ENCODE measurements at places on chromosomes 1 and 21.

GRCh38 chr1:95084317-95085176 is 11.8 kb upstream of the ALG14 start:
- no peak for DNase-seq

DNA sequence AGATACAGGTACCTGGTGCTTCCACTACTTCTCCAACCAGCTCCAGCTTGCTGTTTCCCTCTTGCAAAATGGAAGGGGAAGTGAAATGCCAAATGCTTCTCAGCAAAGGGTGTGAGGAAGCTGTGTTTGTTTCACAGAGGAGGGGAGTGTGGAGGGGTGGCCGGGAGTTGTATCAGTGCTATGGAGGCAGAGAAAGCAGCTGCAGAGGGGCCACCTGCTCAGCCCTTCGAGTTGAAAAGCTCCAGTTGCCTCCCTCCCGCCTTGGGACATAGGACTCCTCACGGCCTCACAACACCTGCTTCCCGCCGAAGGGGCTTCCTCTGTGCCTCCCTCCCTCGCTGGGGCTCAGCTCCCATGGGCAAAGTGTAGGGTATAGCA is 12.1 kb upstream of the LINGO4 start:
- DNase-seq, result no peak

- no peak for DNase-seq
These were observed 262.1 kb downstream of the AKT3 start for GRCh38 chr1:243587823-243588560.

GRCh38 chr1:145906954-145907753 is 2.7 kb downstream of the ITGA10 start:
- no peak for DNase-seq

GRCh38 chr1:41764656-41765055 is 154.1 kb downstream of the HIVEP3 start:
- no peak for DNase-seq

DNA sequence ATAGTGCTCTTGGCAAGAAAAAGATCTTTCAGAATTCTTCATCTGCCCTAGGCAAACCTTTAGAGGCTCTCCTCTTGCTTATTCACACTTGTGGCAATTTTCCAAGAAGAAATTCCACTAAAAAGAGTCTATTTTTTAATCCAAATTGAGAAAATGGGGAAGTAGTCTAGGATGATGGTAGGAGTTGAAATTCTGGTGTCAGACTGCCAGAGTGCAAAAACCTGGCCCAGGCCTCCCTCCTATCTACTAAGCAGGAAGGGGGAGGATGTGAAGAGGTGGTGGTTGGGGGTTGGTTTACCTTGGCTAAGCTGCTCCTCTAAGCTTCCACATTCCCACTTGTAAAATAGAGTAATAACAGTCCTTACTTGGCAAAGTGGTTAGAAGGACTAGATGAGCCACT is 120.6 kb upstream of the KCNJ15 start:
- no peak for DNase-seq

GRCh38 chr1:151311589-151312331 is 15.5 kb downstream of the PI4KB start:
- DNase-seq, result no peak

- no peak for DNase-seq
These were observed 1.3 kb downstream of the NGF start for GRCh38 chr1:115336741-115337140.

GRCh38 chr1:5975133-5975880 is 16.9 kb downstream of the NPHP4 start:
- peak; percentile 38 for DNase-seq

- DNase-seq, result no peak
These were observed 28.8 kb downstream of the AHDC1 start for GRCh38 chr1:27574871-27575831.

DNA sequence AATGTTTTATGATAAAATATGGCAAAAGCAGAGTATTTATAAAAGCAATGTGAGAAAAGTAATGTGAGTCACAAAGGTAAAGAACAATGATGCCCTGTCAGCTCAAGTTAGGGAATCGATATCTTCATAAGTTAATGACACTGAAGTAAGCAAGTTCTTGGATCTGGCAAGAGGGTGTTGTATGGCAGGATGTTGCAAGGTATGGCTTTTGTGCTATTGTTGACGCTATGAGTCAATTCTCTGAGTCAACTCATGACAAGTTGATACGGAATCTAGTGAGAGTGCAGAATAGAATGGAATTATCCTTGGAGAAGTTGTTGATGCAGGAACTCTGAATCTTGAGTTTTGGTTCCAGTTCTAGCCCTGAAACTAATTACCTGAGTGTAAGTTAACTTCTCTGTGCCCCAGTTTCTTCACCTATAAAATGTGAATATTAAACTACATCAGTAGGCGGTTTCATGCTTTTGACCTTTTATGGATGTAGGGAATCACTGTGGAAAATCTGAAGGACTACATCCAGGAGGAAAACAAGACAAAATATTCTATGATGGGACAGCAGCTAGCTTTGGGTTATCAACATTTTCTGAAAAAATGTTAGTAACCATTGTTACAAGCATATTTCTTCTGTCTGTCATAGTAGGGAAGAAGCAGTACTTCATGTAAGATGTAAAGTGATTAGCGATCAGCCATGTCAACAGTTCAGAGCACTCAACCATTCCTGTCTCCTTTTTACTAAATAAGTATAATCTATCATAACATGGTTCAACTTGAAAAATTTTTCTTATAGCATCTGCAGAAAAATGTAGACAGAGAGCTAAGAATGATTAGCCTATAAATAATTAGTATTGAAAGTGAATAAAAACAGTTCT is 96.9 kb downstream of the ATP6V1G3 start:
- no peak for DNase-seq

- DNase-seq, result no peak
These were observed 1.5 kb downstream of the SELENOF start for GRCh38 chr1:86912281-86912900.

DNA sequence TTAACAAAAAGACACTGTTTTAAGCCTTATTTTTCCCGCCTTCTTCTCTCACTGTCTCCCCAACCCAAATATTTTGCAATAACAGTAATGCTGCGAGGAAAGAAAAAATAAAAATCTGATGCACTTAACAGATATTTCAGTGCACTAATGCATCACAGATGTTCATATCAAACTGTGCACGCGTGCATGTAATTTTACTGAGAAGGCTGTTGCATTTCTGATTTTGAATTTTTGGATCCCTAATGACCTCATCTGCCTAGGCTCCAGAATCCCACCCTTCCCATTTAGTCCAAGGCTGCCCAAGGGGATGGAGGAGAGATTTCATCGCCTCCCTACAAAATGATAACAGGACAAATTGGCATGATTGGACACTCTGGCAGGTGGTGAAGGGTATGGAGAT is 5.5 kb downstream of the TRABD2B start:
- DNase-seq, result no peak

DNA sequence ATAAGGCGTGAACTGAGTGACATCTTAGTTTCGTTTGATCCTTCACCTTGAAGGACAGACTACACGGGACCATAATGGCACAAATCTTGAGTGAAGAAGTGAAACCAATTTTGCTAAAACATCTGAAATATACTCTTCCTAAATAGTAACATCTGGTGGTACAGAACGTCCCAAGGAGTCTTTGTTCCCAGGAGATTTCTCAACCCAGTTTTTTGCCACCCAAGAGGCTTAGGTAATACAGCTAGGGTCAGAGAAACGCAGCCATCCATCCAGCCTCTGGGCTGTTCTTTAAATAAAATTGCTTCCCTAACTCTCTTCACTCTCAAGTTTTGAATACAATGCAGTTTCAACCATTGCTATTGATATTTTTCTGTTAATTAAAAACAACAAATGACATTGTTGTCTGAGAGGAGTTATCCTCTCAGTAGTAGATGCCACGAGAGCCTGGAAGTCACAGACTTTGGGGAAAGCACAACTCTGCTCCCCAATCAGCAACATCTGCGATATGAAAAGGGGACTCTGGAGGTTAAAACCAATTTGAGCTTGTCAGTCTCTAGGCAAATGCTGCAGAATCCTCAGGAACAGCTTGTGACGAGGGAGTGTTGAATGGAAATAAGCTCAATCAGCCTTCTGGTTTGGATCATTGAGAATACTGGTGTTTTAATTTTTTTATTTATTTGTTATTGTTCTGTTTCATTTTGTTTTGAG is 394.3 kb upstream of the ADGRL2 start:
- DNase-seq, result no peak

DNA sequence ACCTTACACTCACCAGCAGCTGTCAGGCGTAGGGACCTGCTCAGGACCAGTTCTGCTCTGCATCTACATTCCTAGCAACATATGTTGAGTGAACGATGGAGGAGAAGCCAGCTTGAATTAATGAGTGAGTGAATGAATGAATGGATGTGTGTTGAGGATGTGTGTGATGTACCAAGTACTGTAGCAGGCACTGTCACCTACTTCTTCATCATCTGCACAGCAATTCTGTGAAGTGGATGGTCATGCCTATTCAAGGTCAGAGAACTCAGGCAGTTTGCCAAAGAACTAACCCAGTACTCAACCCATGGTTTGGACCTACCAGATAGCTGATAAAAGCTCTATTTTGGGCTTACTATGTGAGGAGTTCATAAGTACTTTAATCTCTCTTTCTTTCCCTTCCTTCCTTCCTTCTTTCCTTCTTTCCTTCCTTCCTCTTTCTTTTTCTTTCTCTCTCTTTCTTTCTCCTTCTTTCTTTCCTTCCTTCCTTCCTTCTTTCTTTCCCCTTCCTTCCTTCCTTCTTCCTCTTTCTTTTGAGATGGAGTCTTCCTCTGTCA is 56.9 kb downstream of the ATP1A1 start:
- no peak for DNase-seq

DNA sequence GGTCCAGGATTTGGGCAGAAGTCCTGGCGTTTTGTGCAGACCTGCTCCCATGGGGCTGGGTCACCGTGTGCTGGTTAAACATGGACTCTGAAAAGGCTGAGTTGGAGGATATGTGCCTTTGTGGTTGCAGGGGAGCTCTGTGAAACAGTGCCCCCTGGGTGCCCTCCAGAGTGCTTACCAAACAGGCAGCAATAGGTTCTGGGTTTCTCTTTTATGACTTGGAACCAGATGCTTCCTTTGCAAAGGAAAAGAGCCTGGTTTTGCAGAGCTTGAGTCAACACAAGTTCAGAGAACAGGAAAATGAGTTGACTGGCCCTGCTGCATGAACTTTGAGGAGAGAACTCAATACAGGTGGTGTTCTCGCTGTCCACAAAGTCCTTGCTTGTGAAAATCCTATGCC is 288.9 kb downstream of the TM2D1 start:
- DNase-seq, result no peak

- DNase-seq, result no peak
These were observed 10.7 kb downstream of the NEK7 start for GRCh38 chr1:198167436-198167934.

GRCh38 chr1:7956218-7957032 is 5.1 kb upstream of the PARK7 start:
- DNase-seq, result no peak

DNA sequence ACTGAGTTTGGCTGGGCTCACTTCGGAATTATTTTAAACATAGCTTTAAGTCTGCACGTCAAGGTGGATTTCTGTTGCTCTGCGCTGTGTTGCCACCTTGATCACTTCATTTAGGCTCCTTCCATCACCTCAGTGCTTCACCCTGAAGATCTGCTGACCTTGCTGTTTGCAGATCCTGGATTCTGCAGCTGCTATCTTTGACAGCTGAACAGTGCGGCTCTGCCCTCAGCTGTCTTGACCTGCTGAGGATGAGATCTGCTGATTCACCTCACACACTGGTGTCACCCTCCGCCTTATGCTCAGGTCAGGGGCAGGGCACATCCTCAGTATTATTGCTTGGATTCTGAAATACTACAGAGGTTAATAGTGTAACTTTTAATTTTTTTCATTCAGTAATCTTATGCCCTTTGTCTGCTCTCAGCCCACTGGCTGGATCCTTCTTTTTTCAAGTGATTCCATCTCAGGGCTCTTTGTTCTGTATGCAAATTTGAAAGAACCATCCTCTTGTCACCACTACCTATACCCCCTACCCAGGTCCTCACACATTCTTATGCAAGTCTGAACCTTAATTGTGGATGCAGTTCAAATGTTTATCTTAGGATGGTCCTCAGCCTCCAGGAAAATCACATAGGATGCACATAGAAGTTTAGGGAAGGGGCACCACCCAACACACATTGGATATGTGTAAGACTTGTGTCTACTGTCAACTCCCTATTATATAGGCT is 364.0 kb downstream of the OLFM3 start:
- DNase-seq, result no peak

GRCh38 chr1:52834798-52835197 is 7.8 kb upstream of the ZYG11A start:
- no peak for DNase-seq

DNA sequence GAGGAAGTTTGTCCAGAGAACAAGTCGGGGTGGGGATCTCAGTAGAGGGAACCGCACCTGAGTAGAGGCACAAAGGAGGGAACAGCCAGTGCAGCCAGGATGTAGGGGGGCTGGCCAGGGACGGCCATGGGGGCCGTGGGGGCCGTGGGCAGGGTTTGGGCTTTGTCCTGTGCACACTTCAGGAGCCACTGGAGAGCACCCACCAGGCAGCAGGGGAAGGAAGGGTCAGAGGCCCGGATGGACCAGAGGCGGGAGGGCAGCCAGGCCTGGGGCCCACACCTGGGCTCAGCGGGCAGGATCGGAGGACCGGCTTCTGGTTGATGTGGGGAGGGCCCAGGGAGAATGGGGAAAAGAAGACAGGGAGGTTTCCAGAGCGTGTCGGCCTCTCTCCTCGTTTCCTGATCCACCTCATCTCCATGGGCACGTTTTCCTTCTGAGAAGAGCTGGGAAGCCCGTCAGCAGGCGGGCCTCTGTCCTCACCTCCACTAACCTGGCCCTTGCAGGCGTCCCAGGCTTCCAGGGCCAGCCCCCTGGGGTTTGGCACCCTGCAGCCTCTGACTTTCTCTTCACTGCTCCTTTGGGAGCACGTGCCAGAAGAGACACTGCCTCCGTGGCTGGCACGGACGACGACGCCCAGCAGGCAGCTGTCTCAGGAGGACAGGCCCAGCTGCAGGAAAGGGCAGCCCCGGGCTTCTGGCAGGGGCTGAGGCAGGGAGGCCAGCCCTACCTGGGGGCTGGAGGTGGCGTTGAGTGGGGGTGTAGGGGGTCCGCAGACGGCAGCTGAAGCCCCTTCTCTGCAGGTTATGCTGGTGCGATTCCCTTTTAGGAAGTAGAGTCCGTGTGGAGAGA is 16.8 kb upstream of the PDXK start:
- no peak for DNase-seq

DNA sequence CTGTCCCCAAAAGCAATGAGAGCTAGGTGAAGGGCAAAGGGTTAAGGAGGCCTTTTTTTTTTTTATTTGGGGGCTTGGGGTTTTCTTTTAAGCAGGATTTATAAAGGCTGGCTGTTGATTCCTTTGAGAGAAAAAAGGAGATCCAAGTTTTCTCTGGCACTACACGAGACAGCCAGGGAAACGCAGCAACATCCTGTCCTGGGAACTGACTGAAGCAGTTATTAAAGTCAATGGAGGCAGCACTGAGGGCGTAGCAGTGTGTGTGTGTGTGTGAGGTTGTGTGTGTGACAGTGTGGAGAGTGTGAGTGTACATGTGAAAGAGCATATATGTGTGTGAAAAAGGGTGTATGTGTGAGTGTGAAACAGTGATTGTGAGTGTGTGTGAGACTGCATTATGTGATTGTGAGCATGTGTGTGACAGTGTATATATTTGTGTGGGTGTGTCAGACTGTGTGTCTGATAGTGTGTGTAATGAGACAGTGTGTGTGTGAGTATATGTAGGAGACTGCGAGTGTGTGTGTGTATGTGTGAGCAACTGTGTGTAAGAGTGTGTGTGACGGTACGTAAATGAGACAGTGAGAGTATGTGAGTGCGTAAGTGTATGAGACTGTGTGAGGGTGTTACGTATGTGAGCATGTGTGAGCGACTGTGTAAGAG is 65.9 kb upstream of the TIAM1 start:
- DNase-seq, result no peak

GRCh38 chr21:20646431-20647165 is 351.6 kb upstream of the NCAM2 start:
- no peak for DNase-seq
